Stimulated activated CD8-positive, alpha-beta memory T cell treated with anti-CD3 and anti-CD28 coated beads, Interleukin-7, amount 100 ng/mL, for 1 hour (primary cell): ENCODE measurements at places on chromosomes 1 and 21.
A peak's percentile ranks its signal among the peaks of the same experiment; 100 is the strongest.

- no peak for DNase-seq
These were observed 9.0 kb upstream of the IFFO2 start for GRCh38 chr1:18965206-18966173.

DNA sequence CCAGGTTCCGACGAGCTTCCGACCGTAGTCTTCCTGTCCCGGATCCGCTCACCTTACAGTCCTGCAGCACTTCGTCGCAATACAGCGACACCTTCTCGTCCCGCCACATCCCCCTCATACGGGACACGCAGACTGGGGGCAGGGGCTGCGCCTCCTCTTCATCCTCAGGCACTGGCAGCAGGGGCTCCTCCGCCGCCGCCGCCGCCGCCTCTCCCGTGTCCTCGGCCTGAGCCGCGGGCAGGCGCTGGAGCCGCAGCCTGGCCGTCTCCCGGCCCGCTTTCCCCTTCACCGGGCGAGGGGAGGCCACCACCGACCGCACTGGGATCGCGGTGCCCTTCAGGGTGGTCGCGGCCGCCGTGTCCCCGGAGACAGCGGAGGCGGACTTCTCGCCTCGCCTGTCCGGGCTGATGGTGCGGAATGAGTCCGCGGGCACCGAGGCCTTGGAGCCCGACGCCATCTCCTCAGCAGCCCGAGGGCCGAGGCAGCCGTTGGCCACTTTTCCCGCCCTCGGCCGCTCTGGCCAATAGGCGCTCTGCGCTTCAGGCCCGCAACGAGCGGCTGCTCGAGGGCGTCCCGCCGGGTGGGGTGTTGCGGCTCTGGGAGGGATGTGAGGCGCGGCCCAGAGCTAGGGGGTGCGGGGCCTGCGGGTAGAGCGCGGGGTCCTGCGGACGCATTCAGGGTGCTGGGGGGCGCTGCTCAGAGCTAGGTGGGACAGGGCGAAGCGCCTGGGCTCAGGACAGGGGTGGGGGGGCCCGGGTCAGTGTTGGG, at the start of gene SHCBP1L:
Gene SHCBP1L, minus strand, starts transcription at position 490 of the 768 bp plus-strand sequence. Its CDS starts 33 bp downstream, at position 457.
- DNase-seq: no peak

- DNase-seq: no peak
These were observed 553 bp downstream of the PTGER3 start for GRCh38 chr1:71046891-71047634.

- DNase-seq: no peak
These were observed 17.6 kb downstream of the OPTC start for GRCh38 chr1:203511513-203511912.

DNA sequence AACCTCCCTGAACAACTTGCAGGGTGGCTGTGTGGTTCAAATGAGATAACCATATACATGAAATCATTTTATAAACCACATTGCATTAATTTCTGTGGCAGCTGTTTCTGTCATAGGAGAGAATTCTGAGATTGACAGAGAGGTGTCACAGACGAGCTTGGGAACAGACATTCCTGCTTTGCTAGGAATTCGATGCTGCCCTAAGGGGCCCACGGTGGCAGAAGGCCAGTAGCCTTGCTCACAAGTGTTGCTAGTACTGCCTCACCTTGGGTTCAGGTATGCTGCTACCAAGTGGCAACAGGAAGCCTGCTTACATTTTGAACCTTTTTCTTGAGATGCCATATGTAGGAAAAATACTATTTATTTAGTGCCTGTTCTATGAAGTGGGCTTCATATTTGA, 13.4 kb downstream of the KCNA10 start:
- DNase-seq: no peak

- DNase-seq: no peak
These were observed 14.7 kb upstream of the SPOCD1 start for GRCh38 chr1:31830511-31830910.

GRCh38 chr1:36771240-36771639, 263.1 kb downstream of the GRIK3 start:
- DNase-seq: no peak

- no peak for DNase-seq
These were observed 141.8 kb downstream of the TTLL7 start for GRCh38 chr1:83857103-83857502.

- DNase-seq: peak; percentile 28
These were observed 10.9 kb upstream of the C4BPB start for GRCh38 chr1:207077470-207078377.

GRCh38 chr1:234978397-234979295, 150.0 kb downstream of the TOMM20 start:
- peak; percentile 27 for DNase-seq

DNA sequence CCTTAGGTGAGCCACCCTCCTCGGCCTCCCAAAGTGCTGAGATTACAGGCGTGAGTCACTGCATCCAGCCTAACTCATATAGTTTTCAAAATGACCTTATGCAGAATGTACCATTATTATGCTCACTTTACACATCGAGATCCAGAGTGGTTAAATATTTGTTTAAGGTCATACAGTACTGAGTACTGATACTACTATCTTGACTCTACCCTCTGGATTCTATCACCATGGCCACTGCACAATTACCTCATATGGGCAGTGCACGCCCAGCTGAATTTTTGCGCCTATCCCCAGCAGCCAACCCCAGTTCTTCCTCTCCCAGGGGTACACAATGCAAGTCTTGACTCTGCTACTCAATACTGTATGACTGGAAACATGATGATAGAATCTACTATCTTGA, 56.7 kb downstream of the EDARADD start:
- no peak for DNase-seq

GRCh38 chr21:45541221-45542039, 810 bp downstream of the SLC19A1 start:
- peak; percentile 20 for DNase-seq

DNA sequence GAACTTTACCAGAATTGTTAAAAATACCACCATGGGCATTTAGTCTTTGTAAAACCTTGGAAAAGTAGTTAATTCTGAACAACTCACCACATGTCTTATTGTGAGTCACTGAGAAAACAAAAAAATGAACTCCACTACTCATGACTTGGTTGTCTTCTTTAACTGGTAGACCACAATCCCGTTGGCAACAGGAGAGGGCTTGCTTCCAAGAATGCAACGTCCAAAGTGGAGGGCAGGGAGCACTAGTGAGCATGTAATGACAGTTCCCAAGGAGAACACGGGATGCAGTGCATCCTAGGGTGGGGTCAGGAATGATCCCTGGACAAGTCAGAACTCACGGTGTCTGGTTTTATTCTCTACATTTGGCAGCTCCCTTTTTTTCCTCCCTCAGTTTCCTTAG, 15.2 kb upstream of the HMCN1 start:
- DNase-seq: no peak

- no peak for DNase-seq
These were observed 3.7 kb upstream of the ZNF326 start for GRCh38 chr1:89990976-89991831.

- DNase-seq: no peak
These were observed 17.2 kb upstream of the SUMO3 start for GRCh38 chr21:44834951-44835646.

DNA sequence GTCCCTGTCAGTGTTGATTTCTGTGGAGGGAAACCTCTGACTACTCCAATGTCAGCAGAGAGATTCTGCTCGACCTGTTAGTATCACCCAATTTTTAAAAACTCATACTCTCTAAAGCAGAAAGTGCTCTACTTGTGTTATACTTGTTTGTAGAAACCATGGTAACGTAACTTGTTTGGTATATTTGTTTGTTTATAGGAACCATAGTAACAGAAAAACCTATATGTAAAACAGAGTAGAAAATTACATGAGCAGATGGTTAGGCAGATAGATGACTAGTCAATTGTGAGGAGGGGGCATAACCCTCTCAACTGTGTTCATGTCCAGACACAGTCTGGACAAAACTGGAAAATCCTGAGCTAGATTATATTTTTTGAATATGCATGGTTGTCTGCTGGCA, 6.7 kb downstream of the TRIM45 start:
- no peak for DNase-seq

DNA sequence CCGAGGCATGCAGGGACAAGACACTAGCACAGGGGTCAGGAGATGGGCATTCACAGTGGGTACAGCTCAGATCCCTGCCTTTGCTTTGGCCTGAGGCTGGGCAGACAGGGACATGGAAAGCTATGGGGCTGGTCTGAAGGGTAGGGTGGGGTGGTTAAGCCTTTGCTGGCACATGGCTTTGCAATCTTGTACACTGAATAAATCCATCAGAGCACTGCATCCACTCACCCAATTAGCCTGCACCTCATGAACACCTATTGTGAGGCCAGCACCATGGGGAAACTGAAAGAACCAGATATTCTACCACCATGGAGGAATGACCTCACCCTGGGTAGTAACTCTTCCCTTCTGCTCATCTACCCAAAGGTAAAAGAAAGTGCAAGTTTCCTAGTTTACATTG, 199.6 kb upstream of the LMO4 start:
- DNase-seq: no peak

DNA sequence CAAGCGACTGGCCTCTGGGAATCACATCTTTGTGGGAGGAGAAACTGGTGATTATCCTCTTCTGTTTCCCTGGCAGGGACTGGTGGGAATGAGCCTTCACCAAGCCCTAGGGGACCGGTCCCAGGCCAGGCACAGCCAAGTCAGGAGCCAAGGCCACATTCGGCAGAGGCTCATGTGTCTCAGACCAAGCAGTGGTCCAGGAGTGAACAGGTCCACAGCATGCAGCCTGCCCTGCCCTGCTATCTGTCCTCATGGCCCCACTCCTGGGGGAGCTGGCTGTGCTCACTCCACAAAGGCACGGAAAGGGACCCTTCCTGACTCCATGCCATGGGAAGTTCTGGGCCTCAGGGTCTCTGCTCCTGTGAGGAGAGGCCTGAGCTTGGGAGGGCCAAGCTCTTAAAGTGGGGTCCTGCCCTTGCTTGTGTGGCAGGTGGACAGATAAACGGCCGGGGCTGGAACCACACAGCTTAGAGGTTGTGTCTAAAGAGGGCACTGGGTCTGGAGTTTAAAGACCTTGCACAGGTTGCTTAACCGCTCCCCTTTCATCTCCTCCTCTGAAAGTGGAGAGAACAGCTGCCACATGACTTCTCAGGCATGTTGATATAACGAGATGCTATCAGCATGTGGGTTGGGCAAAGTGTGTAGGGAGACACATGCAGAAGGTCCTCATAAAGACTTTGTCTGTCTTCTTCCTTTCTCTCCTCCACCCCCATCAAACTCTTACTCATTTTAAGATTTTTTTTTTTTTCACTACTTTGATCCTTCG, 57.5 kb downstream of the CASQ2 start:
- DNase-seq: no peak

- peak; percentile 36 for DNase-seq
These were observed 97.2 kb upstream of the ARTN start for GRCh38 chr1:43836267-43836951.

DNA sequence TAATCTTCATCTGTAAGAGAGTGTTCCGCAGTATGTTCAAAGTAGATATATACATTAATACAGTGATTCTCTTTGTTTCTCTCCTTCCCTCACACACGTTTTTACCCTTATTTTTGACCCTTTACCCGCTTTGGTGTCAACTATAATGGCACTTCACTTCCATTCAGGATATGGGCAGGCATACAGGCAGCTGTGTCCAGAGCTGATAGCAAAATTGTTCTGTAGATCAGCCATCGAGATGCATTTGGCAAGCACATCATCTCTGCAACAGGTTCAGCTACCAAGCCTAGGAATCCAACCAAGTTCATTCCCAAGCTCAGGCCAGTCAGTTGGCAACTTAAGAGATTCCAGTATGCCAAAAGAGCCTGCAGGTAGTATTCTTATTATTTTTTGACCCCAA, 74.8 kb downstream of the FNBP1L start:
- DNase-seq: no peak

DNA sequence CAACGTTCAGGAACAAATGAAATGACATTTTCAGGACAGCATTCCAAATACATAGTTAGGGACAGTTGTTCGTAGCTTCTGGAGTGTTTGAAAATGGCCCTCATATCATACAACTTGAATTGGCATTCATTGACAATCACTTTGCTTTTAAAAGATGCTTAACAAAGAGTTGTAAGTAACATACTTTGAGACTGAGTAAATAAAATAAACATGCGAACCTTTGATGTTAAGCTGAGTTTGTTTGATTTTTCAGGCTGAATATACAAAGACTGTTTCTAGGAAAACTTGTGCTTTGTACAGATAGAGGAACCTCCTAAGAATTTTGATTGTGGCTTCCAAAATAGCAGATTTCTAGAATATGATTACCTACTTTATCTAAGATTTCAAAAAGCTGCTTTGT, 45.3 kb downstream of the ITSN1 start:
- no peak for DNase-seq

DNA sequence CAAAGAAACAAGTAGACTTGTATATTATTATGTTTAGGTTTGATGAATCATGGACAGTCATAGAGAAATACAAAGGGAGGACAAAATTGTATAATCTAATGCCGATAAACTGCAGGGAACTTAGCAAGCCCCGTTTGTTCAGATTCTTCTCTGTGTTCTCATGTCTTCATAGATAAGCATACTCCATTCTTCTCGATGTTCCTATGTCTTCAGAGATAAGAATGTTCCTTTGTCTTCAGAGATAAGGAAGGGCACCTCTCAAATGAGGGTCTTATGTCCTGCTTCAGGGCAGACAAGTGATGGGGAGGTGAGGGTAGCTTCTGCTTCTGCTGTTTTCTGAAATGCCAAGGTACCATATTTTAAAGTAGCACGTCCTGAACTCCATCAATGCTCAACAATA, 19.7 kb upstream of the TADA1 start:
- DNase-seq: no peak

- DNase-seq: no peak
These were observed 689 bp upstream of the GPR137B start for GRCh38 chr1:236141447-236142252.

DNA sequence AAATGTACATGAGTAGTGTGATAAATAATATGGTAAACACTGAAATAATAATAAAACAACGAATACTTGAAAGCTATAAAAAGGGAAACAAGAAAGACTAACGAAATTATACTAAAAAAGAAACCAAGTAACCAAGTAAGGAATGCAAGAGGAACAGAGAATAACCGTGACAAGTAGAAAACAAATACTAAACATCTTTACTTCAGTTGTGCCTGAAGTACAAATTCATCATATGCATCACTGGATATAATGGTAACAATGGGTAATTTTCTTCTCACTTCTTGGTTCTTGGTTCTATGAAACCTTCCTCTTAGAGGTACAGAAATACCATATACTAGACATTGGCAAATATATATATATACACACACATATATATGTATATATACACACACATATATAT, 1093.6 kb upstream of the B3GALT2 start:
- DNase-seq: no peak

- no peak for DNase-seq
These were observed 1146.8 kb upstream of the B3GALT2 start for GRCh38 chr1:194333240-194333639.

GRCh38 chr1:14842891-14843290, 244.4 kb downstream of the KAZN start:
- DNase-seq: no peak
